ENCODE measurements at places on chromosomes 13 and 19.

- DNase-seq, result no peak
Measured at GRCh38 chr13:20513466-20513995, 12.1 kb downstream of the CRYL1 start.

- no peak for DNase-seq
Measured at GRCh38 chr19:23851966-23852365, 62.7 kb upstream of the ZNF726 start.

DNA sequence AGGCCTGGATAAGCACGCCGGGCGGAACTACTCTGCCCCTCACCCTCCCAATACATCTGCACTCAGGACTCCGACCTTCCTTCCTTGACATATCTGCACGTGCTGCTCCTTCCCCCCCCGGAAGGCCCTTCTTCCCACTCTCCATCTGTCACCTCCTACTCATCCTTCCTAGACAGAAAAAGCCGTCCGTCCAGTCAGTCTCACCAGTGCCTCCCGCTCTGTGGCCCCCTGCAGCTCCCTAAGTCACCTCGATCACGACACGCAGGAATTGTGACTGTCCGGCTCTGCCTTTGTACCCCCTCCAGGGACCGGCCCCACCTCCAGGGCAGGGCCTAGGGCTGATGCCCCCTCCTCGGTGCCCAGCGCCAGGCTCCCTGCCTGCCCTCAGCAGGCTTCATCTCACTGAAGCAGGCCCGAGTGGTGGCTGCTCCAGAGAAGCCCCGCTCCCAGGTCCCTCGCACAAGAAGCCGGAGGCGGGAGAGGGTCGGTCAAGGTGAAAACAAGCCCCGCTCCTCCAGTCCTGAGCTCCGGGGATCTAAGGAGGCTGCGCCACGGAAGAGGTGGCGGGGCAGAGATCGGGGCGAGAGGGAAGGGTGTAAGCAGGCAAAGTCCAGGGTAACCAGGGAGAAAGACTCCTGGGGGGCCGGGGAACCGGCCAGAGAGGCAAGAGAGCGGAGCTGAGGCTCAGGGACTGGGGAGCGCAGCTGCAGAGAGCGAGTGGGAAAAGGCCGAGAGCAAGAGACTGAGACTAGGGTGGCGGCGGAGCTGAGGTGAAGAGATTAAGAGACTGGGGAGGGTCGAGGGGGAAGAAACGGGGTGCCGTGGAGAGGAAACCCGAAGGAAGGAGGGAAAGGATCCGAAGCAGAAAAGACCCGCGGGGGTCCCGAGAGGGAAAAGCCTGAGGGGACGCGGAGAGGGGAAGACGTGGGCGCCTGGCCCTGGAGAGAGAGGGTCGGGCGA, 1.1 kb downstream of the PPP6R1 start:
- DNase-seq, result no peak

DNA sequence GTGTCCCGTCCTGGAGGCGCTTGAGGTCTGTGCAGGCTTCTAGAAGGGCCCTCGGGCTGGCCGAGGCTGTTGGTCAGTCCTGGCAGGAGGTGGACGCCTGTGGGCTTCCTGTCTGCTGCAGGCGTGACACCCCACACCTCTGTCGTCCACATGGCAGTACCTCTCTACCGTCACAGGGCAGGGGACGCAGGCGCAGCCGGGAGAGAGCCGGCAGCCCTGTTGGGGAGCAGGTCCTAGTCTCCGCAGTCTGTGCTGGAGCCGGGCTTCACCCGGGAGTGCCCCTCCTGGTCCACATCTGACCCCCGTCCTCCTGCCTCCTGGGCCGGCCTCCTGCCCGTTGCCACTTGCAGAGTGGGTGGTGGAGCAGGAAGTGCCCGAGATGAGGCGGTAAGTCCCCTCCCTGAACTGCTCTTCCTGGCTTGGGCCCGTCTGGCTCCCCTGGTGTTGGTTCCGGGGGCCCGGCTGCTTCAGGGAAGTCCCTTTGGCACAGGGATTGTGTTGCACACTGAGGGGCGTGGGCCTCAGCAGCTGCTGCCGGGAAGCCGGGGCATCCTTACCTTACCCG, 106.0 kb downstream of the KDM4B start:
- DNase-seq, result no peak

DNA sequence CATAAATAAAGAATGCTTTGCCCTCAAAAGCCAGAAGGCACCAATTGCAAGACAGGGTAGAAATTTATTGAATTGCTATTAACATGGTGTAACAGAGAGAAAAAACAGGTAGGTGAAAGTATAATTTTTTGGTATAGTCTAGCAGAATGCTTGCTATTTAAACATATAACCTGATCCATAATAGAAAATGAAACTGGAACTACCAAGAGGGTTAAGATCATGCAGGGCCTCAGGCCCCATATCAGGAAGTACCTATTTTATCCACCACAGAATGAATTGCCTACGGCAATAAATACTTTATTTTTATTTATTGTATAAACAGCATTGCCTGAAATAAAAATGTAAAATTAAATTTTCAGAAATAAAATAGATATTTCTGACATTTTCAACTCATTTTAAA, 159.5 kb downstream of the PRR20E start:
- DNase-seq, result no peak

- DNase-seq, result no peak
Measured at GRCh38 chr13:104833221-104833620, 1702.2 kb downstream of the EFNB2 start.

DNA sequence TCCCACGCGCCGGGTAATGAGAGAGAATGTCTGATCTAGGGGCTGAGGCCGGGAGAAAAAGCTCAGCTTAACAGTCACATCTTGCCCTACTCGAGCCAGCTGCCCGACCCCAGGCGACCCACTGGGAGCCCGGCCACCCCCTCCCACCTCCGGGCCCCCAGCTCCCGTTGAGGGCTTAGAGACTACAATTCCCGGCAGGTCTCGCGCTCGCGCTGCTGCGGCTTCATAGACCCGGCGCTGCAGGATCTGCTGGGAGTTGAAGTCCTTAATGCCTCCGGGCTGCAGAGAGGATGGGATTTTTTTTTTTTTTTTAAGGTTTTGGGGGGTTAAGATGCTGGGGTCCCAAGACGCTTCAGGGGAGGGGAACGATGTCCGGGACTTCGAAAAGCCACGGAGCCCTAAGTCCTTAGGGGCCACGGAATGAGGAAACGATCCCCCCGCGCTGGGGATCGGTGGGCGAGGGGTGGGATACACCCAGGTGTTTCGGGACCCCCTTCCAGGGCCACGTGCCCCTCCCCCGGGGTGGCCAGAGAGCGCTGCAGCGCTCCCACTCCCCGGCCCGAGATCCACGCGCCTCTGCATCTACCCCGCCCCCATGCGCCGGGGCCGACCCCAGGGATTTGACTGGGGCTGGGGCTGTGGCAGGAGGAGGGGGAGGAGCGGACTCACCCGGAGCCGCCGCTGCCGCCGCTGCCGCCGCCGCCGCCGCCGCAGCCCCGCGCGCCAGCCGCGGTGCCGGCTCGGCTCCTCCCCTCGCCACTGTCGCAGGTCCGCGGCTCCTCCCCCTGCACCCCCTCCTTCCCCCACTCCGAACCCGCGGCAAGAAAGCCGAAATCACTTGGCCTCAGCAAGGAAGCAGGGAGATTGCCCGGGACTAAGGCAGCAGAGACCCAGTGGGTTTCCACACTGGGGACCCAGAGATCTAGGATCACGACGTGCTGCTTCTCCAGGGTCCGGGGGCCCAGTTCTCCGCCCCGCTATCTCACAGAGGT, at the start of gene SYT3:
SYT3 (minus strand) TSS at position 761 of the 992 bp plus-strand sequence. CDS start 2,470 bp downstream, outside the sequence.
- DNase-seq, result no peak

DNA sequence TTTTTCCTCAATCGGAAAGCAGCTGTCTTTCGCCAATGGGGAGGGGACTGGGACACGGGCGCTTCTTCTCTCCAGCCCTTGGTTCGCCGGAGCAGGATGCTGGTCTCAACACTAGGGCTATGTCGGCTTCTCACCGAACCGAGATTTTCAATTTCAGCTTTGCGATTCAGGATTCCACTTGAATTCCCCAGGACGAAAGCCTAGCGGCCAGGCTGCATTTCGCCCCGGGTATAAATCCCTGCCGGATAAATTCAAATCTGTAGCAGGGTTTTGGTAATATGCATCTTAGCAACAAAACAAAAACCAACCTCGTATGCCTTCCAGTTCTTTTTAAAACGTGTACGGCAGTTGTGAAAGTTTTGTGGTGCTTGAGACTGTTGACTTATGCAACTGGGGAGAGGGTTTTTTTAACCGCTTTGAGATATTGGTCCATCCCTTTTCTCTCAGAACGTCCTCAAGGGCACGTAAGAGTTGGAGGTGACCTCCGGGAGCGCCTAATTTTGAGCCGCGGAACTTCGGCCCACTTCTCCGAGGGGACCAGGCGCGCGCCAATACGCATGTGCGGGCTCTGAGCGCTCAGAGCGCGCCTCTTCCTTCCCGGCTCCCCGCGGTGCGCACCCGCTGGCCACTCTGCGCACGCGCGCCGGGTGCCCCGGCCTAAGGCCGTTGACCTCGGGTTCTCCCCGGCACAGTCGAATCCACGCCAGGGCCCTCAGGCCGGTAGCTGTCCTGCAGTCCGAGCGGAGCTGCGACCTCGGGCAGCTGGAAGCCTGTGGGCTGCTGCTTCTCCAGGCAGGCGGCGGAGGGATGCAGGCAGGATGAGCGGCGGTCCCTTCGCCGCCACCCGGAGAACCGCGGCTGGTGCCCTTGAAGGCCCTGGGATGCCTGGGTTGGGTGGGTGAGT, 7.6 kb downstream of the POU4F1 start:
- DNase-seq, result no peak

DNA sequence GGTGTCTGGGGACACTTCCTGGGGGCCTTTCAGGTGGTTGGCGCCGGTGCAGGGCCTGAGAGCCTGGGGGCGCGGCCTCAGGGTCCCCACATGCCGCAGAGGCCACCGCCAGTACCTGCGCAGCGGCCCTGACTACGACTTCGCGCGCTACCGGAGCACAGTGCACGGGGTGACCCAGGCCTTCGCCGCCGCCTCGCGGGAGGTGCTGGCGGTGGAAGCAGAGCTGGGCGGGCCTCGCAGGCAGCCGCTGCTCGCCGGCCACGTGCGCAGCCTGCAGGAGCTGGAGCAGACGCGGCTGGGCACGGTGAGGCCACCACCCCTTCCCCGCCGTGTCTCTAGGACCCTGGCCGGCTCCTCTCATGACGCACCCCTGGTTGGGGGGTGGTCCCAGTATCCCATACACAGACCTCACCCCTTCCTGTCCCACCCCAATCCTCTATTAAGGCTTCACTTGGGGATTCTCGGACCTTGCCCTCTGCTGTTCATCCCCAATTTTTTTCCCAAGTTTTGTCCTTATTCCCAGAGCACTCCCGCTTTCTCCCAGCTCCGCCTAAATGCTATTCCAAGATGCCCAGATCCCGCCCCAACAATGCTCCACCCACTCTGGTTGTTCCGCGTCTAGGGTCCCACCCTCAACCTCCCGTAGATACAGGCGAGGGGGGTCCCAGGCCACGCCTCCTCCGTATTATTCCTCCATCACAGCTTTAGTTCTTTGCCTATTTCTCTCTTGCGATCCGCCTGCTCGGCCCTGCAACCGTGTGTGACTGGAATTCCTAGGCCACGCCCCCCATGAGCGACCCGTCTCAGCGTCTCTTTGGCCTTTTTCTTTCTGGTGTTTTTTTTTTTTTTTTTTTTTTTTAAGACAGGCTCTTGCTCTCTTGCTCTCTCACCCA, 1.0 kb downstream of the REX1BD start:
- no peak for DNase-seq

DNA sequence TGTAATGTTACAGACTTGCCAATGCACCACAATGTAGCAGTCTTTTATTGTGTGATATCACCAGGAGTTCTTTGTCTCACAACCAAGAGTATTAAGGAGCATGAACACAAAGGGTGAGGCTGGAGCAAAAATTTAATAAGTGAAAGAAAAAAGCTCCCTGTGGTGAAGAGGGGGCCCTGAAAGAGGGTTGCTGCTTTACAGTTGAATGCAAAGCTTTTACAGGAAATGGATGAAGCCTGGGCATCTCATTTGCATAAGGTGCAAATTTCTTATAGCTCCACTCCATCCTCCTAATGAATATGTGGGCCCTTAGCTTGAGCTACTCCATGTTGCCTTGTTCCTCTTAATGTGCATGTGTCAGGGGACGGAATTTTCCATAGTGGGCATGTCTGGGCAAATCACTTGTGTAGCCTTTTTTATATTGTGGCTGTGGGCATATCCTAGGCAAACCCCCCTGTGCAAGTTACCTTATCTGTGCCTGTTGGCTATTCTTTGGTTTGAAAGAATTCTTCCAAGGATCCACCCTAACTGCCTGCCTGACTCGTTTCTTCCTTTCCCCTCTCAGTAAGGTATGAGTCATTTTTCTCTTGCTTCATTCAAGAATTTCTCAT, 45.3 kb upstream of the TRPC4 start:
- no peak for DNase-seq

DNA sequence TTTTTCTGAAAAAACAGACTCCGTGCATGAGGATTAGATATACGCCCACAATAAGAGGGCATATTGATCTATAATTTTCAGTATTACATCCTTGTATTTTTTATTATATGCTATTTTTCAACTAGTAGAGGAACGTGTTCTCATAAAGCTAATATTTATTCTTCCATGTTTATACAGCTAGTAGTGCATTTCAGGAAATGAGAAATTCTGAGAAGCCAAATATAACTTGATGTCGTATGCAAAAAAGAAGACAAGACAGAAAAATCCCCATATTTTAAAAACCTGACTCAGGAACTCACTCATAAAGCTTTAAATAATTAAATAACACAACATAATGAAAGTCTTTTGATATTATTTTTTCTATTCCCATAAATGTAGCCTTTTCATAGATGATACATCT, 308.6 kb downstream of the ENOX1 start:
- no peak for DNase-seq

- no peak for DNase-seq
Measured at GRCh38 chr19:812747-813218, 9.0 kb downstream of the PLPPR3 start.

DNA sequence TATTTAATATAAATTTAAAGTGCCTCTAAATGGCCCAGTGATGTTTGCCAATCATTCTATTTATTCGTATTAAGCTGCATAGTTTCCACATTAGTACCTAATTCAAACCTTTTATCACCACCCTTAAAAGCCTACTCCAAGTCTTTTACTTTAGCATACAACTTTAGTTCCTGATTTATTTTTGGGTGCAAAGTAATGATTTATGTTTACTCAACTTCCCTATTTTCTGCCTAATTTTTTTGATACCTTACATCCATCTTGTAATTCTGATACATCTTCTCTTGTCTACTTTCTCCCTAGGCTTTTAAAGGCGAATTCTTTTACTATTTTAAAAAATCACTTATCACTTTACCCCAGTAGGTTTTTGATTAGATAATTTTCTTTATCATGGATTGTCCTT, 2651.1 kb upstream of the PCDH20 start:
- no peak for DNase-seq

GRCh38 chr19:20513189-20513904, 52.2 kb downstream of the ZNF737 start:
- no peak for DNase-seq

DNA sequence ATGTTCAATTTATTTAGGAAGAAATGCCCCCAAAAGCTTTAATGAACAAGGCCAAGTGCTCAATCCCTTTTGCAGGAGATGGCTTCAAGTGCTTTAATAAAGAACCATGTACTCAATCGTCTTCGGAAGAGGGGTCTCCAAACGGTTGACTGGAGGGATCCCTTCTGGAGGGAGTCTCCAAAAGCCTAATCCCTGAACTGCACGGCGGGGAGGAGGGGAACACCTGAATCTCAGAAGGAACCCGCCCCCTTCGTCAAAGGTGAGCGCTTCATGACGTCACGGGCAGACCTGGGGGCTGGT, 505 bp downstream of the PAF1 start:
- DNase-seq, result no peak
